ENCODE measurements at places on chromosomes 16 and 17.

GRCh38 chr16:54654429-54654828, 276.2 kb upstream of the IRX5 start:
- DNase-seq, result peak; percentile 72

- no peak for DNase-seq
These were observed 34.1 kb upstream of the ABCA6 start for GRCh38 chr17:69175625-69176456.

DNA sequence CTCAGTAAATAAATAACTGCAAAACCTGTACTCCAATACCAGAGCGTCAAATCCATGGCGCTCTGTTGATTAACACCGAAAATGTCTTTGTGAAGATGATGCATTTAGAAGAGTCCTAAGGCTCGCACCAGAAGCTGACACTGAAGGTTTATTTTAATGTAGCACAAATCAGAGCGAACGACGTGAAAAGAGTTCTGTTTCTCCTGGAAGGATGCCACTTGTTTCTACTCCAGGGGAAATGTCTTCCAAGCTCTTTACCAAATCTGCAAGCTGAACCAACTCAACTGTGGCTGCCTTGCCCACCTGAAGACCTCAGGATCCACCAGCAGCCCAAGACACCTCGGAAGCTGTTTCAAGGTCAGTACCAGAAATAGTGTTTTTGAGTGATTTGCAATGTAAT, 194.4 kb upstream of the MAF start:
- DNase-seq, result no peak

DNA sequence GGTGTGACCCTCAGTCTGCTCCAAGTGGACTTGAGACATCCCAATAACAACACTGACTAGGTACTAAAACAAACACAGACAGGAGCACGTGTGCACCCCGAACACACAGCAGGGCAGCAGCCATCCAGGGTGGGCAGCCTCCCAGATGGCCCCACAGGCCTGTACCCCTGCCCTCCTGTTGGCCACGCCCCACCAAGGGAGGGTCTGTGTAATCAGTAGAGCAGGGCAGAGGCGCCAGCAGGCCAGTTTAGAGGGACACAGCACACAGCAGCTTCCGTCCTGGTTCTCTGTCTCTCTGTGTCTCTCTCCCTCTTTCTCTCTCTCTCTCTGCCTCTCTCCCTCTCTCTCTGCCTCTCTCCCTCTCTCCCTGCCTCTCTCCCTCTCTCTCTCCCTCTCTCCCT, 21.4 kb downstream of the ACTG1 start:
- DNase-seq, result no peak

DNA sequence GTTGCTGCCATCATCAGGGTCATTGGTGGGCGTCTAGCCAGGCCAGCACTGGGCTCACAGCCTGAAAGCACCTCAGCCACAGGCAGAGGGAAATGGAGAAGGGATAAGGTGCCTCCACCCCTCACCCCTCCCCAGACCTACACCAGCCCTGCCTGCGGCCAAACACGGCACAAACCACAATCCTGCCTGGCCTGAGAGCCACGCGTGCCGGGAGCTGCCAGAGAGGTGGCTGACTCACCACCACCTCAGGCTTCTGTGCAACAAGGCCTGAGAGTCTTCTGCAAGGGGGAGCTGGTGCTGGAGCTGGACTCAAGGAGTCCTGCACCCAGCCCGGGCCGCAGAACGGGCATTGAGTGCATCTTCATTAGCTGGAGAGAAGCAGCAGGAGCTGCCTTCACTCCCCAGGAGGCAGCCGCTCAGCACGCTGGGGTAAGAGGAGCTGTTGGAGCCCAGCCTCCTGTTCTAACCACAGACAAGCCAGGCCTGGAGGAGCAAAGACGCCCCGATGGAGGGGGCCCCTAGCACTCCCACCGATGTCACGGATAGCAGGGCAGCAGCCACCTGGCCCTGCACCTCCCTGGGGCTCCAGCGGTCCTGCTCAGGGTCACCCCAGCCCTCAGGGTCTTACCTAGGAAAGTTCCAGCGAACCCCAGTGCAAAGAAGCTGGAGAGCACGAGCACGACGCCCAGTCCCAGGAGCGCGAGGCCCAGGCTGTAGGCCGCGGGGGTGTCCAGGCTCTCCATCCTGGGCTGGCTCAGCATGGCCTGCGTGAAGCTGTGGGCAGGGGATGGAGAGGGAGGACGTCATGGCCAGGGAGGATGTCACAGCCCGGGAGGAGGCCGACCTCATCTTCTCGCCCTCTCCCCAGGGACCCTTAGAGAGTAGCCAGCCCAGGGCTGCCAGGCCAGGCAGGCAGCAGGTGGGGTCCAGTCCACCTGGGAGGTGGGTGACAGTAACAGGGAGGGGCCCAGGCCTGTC, 16.0 kb upstream of the RASD1 start:
- DNase-seq, result peak; percentile 25

- no peak for DNase-seq
These were observed 177.0 kb upstream of the C16orf82 start for GRCh38 chr16:26889740-26890139.

GRCh38 chr17:80948976-80949450, 42.6 kb upstream of the CHMP6 start:
- no peak for DNase-seq

- no peak for DNase-seq
These were observed 16.6 kb downstream of the TMEM204 start for GRCh38 chr16:1550069-1550468.

DNA sequence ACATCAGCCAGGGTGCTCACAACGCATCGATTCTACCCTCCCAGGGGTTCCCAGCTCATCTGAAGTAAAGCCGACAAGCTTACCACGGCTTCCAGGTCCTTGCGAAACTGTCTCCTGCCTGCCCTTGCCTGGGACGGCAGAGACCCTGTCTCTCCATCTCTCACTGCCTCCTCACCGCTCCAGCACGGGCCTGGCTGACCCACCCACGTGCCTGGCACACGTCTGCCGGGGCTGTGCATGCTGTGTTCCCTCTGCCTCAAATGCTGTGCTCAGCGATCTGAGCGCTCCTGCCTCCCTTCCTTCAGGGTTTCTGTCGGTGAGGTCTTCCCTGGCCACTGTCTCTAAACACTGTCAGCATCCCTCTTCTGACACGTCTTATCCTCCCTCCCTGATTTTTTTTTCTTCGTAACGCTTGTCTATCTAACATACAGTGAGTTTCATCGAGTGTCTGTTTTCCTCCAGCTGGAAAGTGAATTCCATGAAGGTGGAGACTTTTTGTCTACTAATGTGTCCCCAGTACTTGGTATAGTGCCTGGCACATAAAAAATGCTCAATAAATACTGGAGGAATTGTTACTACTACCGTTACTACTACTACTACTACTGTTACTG, 208.4 kb downstream of the IRF8 start:
- no peak for DNase-seq
